ENCODE measurements at places on chromosomes 7 and 10.

GRCh38 chr7:74606101-74606908 lies 51.2 kb upstream of the GTF2I start:
- peak; percentile 71 for DNase-seq

GRCh38 chr10:71777213-71777985 lies 4.1 kb upstream of the VSIR start:
- no peak for DNase-seq

DNA sequence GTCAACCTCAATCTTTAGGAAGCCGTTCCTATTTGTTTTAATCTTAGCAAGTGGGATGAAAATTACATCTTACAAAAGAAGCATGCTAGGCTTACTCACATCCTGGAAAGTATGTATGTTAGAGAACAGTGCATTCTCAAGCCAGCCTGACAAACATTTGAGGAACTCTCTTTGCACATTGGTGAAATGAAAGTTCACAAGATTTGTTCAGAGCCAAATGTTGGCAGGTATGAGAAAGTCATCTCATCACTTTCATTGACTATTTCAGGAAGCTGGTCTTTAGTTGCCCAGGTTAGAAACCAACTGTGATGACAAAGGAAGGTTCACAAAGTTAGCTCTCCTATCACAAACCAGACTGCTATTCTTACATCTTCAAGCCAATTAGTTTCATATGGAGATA lies 57.1 kb downstream of the ABCB1 start:
- DNase-seq: no peak

GRCh38 chr10:99285881-99286280 lies 43.3 kb upstream of the CNNM1 start:
- no peak for DNase-seq
